ENCODE measurements at places on chromosomes 4 and X. TPM values are rescaled to one million over a fixed set of nuclear protein-coding genes. Genes with fewer than 3 reads are reported as not detected.

- no peak for DNase-seq
- H3K27ac ChIP-seq: no peak overlapping the region
- no peak overlapping the region for H3K4me3 ChIP-seq
- no peaks in the 10 kb centered on the region for H3K36me3 ChIP-seq
Measured at GRCh38 chr4:74085669-74086068, 13.3 kb downstream of the CXCL2 start.

GRCh38 chr4:83013902-83014301 lies 3.3 kb upstream of the LIN54 start:
- H3K4me1 ChIP-seq: peaks cover 22% of the 10 kb centered on the region
- H3K27me3 ChIP-seq: no peaks in the 10 kb centered on the region
- peak overlapping the region; percentile 84 for H3K4me3 ChIP-seq
- DNase-seq: no peak

DNA sequence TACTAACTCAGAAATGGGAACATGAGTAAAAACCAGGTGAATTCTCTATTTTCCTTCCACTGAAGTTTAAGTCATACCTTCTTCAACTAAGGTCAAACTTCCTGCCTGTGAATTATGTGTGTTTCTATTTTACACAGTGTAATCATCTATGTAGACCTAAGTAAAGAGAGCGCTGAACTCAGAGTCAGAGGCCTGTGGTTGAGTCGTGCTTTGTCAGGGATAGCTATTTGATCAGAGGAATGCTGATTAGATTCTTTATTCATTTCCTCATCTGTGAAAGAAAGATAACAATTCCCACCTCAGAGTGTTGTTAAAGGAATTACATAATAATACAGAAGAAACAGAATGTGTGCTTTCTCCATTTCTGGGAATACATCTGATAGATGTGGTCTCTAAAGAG lies 654.1 kb downstream of the STIM2 start:
- H3K36me3 ChIP-seq: no peaks in the 10 kb centered on the region
- no peak overlapping the region for H3K27ac ChIP-seq
- H3K4me3 ChIP-seq: no peak overlapping the region

GRCh38 chr4:153181700-153182099 lies 22.5 kb upstream of the TRIM2 start:
- H3K36me3 ChIP-seq: no peaks in the 10 kb centered on the region
- H3K27me3 ChIP-seq: no peaks in the 10 kb centered on the region
- H3K4me1 ChIP-seq: no peaks in the 10 kb centered on the region
- H3K4me3 ChIP-seq: no peak overlapping the region
- no peak for DNase-seq

DNA sequence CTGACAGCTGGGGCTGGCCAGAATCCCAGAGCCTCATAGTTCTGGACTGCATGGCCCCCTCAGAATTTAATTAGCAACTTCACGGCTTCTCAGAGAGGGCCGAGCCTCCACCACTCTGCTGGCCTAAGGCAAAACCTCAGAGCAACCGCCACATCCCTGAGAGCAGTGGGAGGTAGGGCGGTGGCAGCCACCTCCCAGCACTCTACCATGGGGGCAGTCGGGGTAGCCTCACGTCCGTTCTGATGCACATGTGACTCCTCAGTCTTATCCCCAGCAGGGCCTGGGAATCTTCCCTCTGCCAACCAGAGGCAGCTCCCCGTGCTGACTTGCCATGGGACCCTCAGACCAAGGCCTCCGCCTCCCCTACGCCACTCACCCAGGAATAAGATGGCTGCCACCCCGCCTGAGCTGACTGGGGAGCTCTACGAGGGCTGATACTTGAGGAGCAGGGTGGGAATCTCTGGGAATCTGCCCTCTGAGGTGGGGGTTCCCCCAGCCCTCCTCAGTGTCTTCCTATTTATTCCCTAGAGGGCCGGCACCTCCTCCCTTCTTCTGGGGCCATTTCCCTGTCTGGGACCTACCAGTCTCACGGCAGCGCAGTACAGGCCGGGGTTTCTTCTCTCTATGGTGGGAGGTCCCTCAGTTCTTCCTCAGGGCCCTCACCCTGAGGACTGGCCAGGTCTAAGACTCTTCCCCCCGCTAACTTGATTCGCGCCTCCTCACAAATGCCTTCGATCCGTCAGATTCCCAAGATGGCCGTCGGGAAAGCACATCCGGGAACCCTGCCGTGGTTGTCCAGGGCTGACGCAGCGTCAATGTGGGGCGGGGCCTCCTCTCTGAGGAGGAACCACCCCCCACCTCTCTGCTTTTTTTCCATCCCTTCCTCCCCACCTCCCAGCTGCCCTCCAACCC lies at the start of gene MAGEC2:
Gene MAGEC2, minus strand, starts transcription at position 769 of the 912 bp plus-strand sequence. CDS start 1,303 bp downstream, outside the sequence.
- no peak within 1 kb of the TSS for H3K27ac ChIP-seq
- no peaks in the 10 kb centered on the region for H3K36me3 ChIP-seq
- H3K4me1 ChIP-seq: no peaks in the 10 kb centered on the region

DNA sequence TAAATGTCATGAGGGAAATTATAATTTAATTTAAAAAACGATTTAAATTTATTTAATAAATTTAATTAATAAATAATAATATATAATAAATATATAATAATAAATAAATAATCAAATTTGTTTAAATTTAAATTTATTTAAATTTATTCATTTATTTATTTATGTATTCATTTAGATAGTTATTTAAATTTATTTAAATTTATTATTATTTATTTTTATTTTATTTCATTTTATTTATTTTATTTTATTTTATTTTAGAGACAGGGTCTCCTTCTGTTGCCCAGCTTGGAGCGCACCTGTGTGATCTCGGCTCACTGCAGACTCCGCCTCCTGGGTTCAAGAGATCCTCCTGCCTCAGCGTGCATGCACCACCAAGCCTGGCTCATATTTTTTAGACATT lies 18.4 kb upstream of the PPP2R3B start:
- H3K4me1 ChIP-seq: no peaks in the 10 kb centered on the region
- H3K27me3 ChIP-seq: no peaks in the 10 kb centered on the region
- H3K4me3 ChIP-seq: no peak overlapping the region
- DNase-seq: no peak

DNA sequence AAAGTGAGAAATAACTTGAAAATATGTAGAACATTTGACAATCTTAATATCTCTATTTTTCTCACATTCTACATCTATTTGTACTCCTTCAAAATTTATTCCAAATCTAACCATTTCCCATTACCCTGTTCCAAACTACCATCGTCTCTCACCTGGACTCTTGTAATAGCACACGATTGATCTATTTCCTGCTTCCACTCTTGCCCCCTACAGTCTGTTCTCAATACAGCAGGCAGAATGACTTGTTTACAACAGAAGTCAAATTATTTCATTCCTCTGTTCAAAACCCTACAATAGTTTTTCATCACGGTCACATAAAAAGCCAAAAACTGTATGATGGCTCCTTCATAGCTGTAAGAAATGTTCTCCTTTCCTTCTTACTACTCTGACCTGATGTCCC lies 21.1 kb upstream of the LUZP4 start:
- H3K27me3 ChIP-seq: no peaks in the 10 kb centered on the region
- no peak for DNase-seq
- no peaks in the 10 kb centered on the region for H3K4me1 ChIP-seq
- H3K27ac ChIP-seq: no peak overlapping the region

MAGIX gene
- 4.1 TPM for total RNA-seq

NR3C2 gene
- 10.8 TPM for total RNA-seq

FAM120C gene
- total RNA-seq: 6.4 TPM

ATP8A1 gene
- 10.8 TPM for total RNA-seq

CENPU gene
- total RNA-seq: 0.83 TPM

NOCT gene
- total RNA-seq: 2.1 TPM
